ENCODE measurements at places on chromosomes 1 and 21.
A peak's percentile ranks its signal among the peaks of the same experiment; 100 is the strongest.

- DNase-seq = no peak
These were observed 63.7 kb downstream of the ST6GALNAC3 start for GRCh38 chr1:76138217-76138616.

GRCh38 chr1:2146836-2147517, 47.6 kb downstream of the FAAP20 start:
- no peak for DNase-seq

DNA sequence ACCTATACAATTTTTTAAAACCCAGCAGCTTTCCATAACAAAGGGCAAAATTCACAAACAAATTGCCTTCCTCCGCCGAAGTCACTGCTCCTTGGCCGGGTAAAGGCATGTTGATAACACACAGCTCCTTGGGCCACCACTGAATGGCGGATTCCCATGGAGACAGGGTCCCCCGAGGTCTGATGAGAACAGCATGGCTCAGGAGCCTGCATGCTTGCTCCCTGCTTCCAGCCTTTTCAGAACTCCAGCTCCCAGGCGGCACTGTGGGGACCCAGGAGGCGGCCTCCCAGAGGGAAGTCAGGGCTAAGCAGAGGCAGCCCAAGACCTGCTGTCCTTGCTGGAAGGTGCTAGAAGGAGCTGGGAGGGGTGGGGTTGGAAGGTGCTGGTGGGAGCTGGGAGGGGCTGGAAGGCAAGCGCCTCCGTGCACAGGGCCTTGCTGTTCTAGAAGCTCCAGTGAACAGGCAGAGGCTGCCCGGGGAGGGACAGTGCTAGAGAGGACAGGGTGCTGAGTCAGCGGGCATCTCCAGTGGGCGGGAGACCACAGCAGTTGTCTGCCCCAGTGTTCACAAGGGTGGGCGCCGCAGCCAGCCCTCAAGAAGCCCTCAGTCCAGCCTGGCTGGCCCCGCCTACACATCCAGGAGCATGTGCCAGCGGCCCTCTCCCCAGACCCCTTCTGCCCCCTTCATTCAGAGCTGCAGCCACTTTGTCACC, 35.1 kb downstream of the PRDM16 start:
- no peak for DNase-seq

GRCh38 chr1:153505576-153505975, 30.2 kb downstream of the S100A6 start:
- DNase-seq = no peak

- DNase-seq = no peak
These were observed 311.3 kb downstream of the LRRIQ3 start for GRCh38 chr1:73886716-73887115.

- no peak for DNase-seq
These were observed 204.2 kb upstream of the RRP15 start for GRCh38 chr1:218080863-218081262.

GRCh38 chr1:200207711-200208126, 180.2 kb downstream of the NR5A2 start:
- peak; percentile 65 for DNase-seq

DNA sequence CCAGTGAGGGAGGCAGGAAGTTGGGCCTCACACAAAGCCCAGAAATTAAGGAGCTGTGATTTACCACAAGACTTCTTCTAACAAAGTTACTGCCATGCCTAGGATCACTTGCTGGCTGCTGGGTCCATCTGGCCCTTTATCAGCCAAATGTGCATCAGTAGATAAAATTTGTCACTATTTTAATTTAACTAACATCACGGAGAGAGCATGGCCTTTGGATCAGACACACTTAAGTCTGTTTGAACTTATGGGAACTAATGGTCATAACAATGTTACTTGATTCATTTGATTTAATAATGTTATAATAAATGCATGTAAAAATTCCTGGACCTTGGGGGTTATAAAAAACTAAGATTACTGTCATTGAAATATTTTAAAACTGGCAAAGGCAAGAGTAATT, 67.2 kb upstream of the CCDC190 start:
- DNase-seq = no peak

- DNase-seq = no peak
These were observed 365.5 kb downstream of the PRDM2 start for GRCh38 chr1:14065486-14065885.

- DNase-seq = no peak
These were observed 92.6 kb downstream of the ADARB1 start for GRCh38 chr21:45166931-45167330.
